ENCODE measurements at places on chromosomes 2 and 18.

DNA sequence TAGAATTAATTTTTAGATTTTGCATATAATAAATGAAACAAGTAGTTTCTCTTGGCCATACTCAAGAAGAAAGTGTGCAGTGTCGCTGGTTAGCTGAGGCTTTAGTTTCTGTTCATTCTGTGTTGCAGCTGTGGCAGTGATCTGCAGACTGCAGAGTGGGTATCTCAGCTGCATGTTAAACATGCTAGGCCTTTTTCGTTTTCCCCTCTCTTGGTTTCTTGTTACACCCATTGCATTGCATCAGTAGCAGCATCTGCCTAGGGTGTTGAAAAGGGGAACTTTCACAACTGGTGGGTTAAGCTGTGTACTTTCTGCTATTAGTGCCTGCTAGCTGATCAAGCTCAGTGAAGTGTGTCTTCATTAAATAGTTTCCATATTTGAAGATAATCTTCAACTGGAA lies 51.3 kb downstream of the ACSL3 start:
- no peak for DNase-seq

DNA sequence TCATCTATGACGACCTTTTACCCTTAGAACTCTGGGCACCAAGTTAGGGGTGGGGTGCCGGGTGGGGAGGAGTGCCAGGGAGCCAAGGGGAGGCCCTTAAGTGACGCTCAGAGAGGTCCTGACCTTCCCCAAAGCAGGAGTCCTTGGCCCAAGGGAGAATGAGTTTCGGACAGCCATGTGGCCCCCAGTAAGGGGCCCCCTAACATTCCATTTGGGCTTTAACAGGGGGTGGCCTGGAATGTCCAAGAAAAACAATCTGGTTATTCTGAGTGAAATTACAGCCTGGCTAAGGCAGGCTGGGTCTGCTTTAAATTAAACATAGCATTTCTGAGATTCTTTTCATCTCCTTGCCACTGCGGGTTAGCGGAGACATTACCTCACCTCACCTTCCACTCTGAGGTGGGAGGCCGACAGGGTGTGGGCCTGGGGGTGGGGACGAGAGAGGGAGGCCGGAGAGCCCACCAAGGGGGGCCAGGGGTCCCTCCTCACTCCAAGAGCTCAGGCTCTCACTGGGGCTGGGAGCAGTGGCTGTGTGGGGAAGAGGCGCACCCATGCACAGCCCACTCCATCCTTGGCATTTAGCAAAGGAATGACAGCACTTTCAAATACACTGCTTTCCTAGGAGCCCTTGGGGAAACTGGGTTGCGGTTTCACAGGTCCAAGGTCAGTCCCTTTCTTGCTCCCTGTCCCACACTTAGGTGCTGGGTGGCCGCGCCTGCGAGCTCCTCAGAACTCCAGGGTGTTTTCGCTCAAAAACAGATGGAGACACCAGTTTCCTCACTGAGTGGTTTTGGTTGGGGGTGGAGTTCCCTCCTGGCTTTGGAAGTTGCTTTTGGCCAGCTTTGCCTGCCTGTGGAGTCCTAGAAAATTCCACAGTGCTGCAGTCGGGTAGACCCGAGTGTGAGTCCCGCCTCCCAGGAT lies 107.4 kb downstream of the POLR1A start:
- DNase-seq, result peak; percentile 70

DNA sequence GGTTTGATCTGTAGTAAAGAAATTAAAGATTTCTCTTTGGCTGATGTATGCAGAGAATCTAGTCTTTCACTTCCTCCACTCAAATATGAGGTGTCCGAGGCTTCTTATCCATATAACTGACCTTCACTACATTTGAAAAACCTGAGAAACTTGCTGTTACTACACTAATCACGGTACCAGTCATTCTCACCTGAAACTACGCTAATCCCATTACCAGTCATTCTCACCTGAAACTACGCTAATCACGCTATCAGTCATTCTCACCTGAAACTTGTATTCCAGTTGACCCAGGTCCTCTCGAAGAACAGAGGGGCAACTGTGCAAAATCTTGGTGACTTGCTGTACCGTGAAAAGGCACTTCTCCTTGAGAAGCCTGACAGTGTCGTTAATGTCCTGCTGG lies 5.1 kb downstream of the MTERF4 start:
- DNase-seq, result no peak

DNA sequence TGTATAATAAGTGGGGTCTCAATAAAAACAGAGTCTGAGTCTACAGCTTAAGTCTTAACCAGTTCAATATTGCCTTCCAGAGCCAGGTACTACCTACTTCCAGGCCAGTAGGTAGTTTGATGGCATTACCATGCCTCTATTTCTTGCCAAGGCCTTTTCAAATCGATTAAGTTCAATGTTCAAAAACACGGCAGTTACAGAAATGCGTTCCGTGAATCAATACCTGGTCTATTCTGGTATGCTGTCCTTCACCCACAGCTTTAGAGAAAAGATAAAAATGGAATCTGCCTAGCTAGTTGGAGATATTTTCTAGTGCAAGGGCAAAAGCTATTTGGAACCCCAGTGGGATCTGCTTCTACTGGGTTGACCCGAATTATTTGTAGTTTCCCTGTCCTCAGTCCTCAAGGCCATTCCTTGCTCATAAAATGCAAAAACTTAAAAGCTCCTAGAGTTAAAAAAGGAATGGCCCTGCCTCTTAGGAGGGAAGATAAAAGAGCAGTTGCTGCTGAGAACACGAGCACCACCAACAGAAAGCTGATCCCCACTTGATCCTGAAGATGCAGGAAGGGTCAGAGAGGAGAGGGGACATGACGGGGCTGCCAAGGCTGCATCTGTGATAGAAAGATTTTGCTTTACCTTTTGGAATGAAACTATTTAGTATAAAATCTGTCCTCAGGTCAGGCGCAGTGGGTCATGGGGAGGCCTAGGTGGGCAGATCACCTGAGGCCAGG lies 109.6 kb upstream of the SCG2 start:
- DNase-seq, result no peak

- DNase-seq, result no peak
These were observed 92.3 kb upstream of the PKDCC start for GRCh38 chr2:41955316-41956043.

DNA sequence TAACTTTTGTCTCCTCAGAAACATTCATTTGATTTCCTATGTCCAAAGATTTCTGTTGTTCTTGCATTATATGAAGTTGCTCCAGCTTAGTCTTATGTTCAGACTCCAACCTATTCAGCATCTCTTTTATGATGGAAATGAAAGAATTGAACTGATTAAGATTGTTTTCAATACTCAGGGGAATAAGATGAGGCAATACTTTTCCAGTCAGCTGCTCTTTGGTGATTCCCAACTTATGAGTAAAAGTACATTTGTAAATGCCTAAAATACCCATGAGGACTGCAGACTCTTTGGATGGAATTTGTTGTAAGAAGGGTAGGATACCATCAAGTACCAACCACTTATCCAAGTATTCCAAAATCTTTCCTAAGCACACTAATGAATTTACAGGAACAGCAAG lies 39.8 kb downstream of the TRAK2 start:
- DNase-seq, result no peak

- no peak for DNase-seq
These were observed 156.8 kb downstream of the STK39 start for GRCh38 chr2:168090366-168091135.

DNA sequence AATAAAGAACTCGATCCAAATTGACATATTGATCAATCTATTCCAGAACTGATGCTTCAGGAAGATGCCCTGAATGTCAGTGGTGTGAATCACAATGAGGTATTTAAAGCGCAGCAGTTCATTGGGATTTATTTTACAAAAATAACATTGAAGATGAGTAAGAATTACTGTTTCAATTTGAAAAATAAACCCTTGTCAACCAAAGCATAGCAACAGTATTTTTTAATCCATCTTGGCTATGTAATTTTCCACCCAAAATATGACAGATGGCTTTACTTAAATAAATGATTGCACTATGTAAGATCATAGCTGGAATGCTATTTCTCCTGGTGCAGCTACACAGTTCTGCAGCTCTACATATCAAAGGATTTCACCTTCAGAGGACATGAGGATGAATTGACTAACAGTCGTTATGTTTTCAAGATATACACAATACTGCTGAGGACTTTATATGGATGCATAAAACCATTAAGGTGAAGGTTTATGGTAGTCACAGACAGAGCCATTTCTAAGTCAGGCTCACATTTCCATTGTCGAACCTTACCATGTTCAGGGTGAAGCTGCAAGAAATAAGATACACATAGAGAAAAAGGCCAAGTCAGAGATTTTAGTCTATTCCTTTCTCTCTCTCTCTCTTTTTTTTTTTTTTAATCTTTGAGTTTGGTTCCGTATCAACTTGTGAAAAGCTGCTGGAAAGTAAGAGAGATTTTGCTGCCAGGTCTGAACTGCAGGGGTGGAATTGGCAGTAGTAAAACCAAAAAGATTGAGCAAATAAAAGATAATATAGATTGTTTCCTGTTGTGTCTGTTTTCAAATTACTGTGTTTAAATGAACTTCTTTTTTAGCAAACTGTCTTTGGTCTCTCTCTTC lies 398.0 kb upstream of the CDH20 start:
- no peak for DNase-seq

- DNase-seq, result no peak
These were observed 13.4 kb upstream of the ARHGEF4 start for GRCh38 chr2:130823171-130823885.

DNA sequence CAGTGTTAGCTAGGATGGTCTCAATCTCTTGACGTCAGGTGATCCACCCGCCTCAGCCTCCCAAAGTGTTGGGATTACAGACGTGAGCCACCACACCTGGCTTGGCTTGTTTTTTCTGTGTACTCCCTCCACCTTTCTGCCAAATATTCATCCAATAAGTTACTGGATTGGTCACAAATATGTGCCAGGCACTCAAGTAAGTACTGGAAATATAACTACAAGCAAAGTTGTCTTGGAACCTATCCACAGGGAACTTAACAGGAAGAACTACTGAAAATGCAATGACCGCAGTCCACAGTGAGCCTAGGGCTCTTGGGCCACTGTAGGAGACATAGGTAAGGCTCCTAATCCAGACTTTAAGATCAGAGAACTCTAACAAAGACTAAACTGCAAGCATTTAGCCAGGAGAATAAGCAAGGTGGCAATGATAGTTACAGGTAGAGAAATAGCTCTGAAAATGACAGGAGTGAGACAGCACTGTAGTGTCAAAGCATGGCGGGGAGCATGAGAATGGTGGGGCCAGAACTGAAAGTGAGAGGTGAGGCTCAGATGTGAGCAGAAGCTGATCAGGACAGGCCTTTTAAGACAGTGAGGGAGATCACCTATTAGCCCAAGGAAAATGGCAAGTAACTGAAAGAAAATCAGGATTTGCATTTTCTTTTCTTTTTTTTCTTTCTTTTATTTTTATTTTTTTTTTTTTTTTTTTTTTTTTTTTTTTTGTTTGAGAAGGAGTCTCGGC lies 252.1 kb downstream of the RBM43 start:
- no peak for DNase-seq

DNA sequence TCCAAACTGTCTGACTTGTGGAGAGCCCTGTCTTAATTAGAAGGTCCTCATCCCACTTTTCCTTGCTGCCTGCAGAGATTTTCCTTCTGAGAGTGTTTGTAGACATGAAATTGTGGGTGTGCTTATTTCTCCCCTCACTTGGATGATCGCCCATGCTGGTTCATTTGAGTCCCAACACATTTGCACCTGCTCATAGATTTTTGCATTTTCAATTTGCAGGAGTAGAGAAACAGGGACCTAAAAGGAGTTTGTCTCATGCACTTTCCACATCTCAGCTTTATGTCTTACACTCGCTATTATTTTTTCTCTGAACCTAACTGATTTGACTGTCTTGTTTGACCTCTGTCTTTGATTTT lies 33.2 kb upstream of the FHL2 start:
- no peak for DNase-seq

DNA sequence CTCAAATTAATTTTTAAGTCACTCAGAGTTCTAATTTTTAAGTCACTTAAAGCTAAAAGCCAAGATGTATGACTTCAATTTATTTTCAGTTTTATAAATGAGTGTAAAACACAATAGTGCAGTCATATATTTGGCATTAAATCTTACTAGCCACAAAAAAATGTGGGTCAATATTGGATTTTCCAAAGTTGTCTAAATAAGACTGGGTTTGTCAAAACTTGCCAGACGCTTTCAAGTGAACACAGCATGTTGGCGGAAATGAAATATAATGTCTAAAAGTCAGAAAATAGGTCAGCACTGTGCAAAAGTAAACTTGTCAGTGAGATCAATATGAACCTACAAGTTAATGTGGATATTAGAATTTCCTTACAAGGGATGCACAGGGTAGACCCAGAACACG lies 128.9 kb downstream of the FIGN start:
- DNase-seq, result no peak

DNA sequence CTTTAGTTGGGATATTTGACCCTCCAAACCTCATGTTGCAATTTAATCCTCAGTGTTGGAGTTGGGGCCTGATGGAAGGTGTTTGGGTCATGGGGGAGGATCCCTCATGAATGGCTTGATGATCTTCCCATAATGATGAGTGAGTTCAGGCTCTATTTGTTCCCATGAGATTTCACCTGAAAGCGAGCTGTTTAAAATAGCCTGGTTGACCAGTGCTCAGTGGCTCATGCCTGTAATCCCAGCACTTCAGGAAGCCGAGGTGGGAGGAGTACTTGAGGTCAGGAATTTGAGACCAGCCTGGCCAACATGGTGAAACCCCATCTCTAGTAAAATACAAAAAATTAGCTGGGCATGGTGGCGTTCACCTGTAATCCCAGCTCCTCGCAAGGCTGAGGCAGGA lies 14.9 kb upstream of the PSME4 start:
- DNase-seq, result no peak

GRCh38 chr2:47043142-47043890 lies 111.8 kb downstream of the STPG4 start:
- no peak for DNase-seq

GRCh38 chr2:39128919-39129391 lies 8.1 kb upstream of the SOS1 start:
- peak; percentile 93 for DNase-seq

- DNase-seq, result no peak
These were observed 59.9 kb upstream of the DNER start for GRCh38 chr2:229774237-229774636.

- DNase-seq, result no peak
These were observed 409.8 kb downstream of the ZNF521 start for GRCh38 chr18:24942144-24942543.

DNA sequence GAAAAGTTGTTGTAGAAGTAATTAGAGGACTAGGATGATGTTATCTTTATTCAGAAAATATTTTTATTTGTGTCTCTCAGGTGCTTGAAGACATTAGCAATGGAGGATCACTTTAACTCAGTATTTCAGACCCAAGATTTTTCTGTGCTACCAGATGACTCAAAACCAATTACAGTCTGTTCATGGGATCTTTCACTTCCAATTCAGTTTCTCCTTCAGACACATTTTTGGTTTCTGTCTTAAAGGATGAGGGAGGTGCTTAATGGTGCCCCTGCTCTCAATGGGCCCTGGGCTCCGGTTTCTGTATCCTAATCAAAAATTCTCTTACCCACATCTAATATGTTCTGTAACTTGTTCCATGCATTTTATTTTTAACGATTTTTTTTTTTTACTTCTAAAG lies 53.7 kb upstream of the HDAC4 start:
- DNase-seq, result no peak
